ENCODE measurements at places on chromosomes 3 and 15. TPM values are rescaled to one million over a fixed set of nuclear protein-coding genes. Genes with fewer than 3 reads are reported as not detected.

DNA sequence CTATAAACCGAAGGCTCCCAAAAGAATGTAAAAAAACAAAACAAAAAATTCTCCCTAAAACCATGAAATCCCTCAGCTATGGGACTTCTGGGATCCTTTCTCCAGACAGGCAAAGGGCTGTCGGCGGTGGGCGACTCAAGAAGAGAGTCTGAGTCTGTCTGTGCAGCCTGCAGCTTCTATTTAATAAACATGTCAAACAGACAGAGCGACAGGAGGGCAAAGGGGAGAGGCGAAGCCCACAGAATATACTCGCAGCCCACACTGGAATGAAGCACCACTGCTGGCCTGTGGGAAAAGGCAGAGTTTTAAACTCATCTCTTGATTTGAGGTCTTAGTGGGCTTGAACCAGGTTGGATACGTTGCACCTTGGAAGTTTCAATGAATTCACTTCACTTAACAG lies 40.2 kb downstream of the ISL2 start:
- no peaks in the 10 kb centered on the region for H3K27me3 ChIP-seq
- H3K36me3 ChIP-seq, result peaks cover 48% of the 10 kb centered on the region
- H3K27ac ChIP-seq, result no peak overlapping the region
- no peak for DNase-seq
- H3K4me1 ChIP-seq, result no peaks in the 10 kb centered on the region

GRCh38 chr15:33766389-33766788 lies 201.9 kb upstream of the CHRM5 start:
- H3K36me3 ChIP-seq, result no peaks in the 10 kb centered on the region
- DNase-seq, result no peak
- H3K27me3 ChIP-seq, result peaks cover 4% of the 10 kb centered on the region
- no peak overlapping the region for H3K27ac ChIP-seq
- H3K4me3 ChIP-seq, result no peak overlapping the region
- no peaks in the 10 kb centered on the region for H3K4me1 ChIP-seq

GRCh38 chr3:78907367-78907766 lies 860.4 kb downstream of the ROBO1 start:
- no peak overlapping the region for H3K27ac ChIP-seq
- H3K27me3 ChIP-seq, result no peaks in the 10 kb centered on the region
- H3K4me1 ChIP-seq, result no peaks in the 10 kb centered on the region
- no peak overlapping the region for H3K4me3 ChIP-seq
- DNase-seq, result no peak

FAM81A gene
- total RNA-seq, result 6.2 TPM

SUCNR1 gene
- total RNA-seq, result not detected

IL5RA gene
- not detected for total RNA-seq

- H3K4me1 ChIP-seq, result peaks cover 81% of the 10 kb centered on the region
- H3K27ac ChIP-seq, result peak overlapping the region; percentile 87
- DNase-seq, result no peak
- no peaks in the 10 kb centered on the region for H3K36me3 ChIP-seq
- H3K4me3 ChIP-seq, result peak overlapping the region; percentile 62
Observed at GRCh38 chr3:194107107-194107506, 28.8 kb upstream of the HES1 start.

PSMD2 gene
- 206 TPM for total RNA-seq

DNA sequence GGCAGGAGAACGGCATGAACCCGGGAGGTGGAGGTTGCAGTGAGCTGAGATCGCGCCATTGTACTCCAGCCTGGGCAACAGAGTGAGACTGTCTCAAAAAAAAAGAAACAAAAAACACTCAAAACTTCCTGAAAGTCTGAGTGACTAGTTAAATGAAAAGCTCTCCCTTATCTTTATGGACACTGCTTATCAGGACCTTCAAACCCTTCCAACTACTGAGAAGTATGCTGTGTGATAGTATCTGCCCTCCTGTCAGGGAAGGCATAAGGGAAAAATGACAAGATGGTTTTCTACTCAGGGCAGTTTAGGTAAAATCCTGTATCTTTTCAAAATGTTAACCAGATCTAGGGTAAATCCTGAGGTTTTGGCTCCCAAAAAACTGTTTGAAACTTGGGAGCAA lies 21.8 kb downstream of the EMC7 start:
- no peak overlapping the region for H3K27ac ChIP-seq
- H3K4me3 ChIP-seq, result no peak overlapping the region
- H3K27me3 ChIP-seq, result no peaks in the 10 kb centered on the region

DNA sequence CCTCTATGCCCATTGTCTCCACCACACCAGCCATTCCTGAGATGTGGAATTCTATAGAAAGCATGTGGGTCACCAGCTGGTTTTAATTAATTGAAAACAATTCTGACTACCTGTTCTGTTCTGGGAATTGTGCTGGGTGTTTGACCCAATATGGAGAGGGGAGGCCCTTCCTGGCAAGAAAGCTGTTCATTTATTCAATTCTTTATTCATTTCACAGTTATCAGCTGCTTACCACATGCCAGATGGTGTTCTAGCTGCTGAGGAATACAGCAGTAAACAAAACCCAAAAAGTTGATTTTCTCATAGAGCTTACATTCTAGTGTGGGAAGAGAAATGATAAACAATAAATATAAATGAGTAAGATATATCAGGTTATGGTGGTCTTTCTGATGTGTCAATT lies 296.1 kb upstream of the RASGRP1 start:
- no peak for DNase-seq
- H3K27me3 ChIP-seq, result peaks cover 12% of the 10 kb centered on the region
- no peaks in the 10 kb centered on the region for H3K4me1 ChIP-seq
- H3K4me3 ChIP-seq, result no peak overlapping the region

- no peak for DNase-seq
- no peak overlapping the region for H3K4me3 ChIP-seq
Observed at GRCh38 chr15:33581032-33581431, 270.3 kb downstream of the RYR3 start.

CNOT10 gene
- 48.0 TPM for total RNA-seq

DNA sequence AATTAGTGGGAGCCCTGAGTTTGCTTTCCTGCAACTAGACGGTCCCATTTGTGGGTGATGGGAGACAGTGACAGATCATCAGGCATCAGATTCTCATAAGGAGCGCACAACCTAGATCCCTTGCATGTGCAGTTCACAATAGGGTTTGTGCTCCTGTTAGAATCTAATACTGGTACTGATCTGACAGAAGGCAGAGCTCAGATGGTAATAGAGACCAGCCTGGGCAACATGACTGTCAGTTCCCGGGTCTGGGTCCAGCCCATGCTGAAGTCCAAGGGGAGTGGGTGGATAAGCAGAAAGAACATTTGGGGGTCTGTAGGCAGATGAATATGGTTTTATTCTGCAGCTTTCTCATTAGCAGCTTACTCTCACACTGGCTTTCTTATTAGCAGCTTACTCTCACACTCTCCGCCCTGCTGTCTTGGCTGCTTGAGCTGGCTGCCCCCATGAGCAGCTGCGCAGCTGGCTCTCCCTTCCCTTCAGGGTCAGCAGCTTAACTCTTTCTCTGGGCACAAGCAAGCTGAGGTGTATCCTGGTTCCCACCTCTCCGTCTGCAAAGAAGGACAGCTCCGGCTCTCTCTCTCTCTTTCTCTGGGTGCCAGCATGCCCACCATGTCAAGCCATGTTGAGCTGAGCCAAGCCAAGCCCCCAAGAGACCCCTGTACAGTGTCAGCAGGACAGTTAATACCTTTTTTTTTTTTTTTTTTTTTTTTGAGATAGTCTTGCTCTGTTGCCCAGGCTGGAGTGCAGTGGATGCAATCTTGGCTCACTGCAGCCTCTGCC lies 46.5 kb downstream of the KLHDC8B start:
- no peak overlapping the region for H3K4me3 ChIP-seq
- H3K27me3 ChIP-seq, result peaks cover 15% of the 10 kb centered on the region
- no peaks in the 10 kb centered on the region for H3K4me1 ChIP-seq
- H3K36me3 ChIP-seq, result no peaks in the 10 kb centered on the region
- DNase-seq, result no peak

KLF15 gene
- total RNA-seq, result 0.39 TPM

GRCh38 chr3:128356822-128357221 lies 109.9 kb downstream of the DNAJB8 start:
- H3K27me3 ChIP-seq, result no peaks in the 10 kb centered on the region
- H3K27ac ChIP-seq, result no peak overlapping the region
- H3K36me3 ChIP-seq, result peaks cover 23% of the 10 kb centered on the region
- H3K4me3 ChIP-seq, result no peak overlapping the region
- H3K4me1 ChIP-seq, result no peaks in the 10 kb centered on the region

RASGRF1 gene
- 8.6 TPM for total RNA-seq

- no peak for DNase-seq
- no peak overlapping the region for H3K4me3 ChIP-seq
- H3K27me3 ChIP-seq, result peaks cover 1% of the 10 kb centered on the region
- H3K4me1 ChIP-seq, result no peaks in the 10 kb centered on the region
Observed at GRCh38 chr3:58519668-58520402, 17.2 kb downstream of the ACOX2 start.

DNA sequence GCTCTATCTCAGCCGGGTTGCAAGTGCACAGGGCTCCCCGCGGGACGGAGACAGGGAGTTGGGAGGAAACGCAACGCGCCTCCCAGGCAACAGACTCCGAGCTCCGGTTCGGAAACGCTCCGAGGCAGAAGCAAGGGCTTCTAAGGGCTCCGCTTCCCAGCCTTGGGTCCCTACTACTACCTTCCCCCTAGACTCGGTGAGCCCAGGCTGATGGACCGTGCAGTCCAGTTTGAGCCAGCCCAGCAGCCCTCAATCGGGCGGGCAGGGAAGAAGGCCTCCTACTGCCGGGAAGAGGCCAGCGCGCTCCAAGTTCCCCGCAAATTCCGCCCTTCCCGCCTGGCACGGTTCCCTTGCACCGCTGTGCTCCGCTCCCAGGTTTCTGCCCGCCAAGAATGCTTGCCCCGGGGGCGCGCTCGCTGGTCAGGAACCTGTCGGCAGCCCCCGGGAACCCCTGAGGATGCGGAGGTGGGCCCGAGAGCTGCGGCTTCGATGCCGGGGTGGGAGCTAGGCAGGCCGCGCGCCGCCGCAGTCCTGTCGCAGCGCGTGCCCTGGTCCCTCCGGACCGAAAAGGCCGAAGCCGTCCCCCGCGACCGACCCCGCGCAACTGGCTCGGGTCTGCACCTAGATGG lies 728 bp downstream of the TRANK1 start:
- peaks cover 2% of the 10 kb centered on the region for H3K36me3 ChIP-seq
- H3K4me1 ChIP-seq, result peaks cover 26% of the 10 kb centered on the region
- H3K27me3 ChIP-seq, result no peaks in the 10 kb centered on the region
- peak overlapping the region; percentile 87 for H3K4me3 ChIP-seq
- peak overlapping the region; percentile 68 for H3K27ac ChIP-seq
- DNase-seq, result no peak

PRSS50 gene
- total RNA-seq, result not detected

GRCh38 chr3:11944052-11944673 lies 60.0 kb upstream of the SYN2 start:
- no peaks in the 10 kb centered on the region for H3K36me3 ChIP-seq
- DNase-seq, result no peak
- H3K4me1 ChIP-seq, result no peaks in the 10 kb centered on the region
- no peak overlapping the region for H3K27ac ChIP-seq
- H3K27me3 ChIP-seq, result peaks cover 11% of the 10 kb centered on the region
- no peak overlapping the region for H3K4me3 ChIP-seq

DNA sequence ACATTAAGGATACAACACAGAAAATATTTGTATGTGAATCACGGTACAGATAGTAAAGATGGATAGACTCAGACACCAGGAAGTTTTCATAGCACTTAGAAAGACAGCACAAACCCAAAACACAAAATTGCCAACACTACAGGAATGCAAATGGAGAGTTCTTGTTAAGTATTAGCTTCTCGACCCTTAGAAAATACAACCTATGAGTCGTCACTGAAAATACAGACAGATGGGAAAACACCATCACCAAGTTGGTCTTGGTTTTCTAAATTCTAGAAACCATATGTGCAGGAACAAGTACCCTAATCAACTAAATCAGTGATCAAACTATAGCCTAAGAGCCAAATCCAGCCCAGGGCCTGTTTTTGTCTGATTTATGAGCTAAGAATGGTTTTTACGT lies 50.7 kb downstream of the PEAK1 start:
- H3K36me3 ChIP-seq, result peaks cover 7% of the 10 kb centered on the region
- H3K27ac ChIP-seq, result no peak overlapping the region
- no peaks in the 10 kb centered on the region for H3K27me3 ChIP-seq
- no peak overlapping the region for H3K4me3 ChIP-seq
- no peak for DNase-seq
- peaks cover 21% of the 10 kb centered on the region for H3K4me1 ChIP-seq

CALML4 gene
- total RNA-seq, result 5.0 TPM

GRCh38 chr3:126858401-126858800 lies 124.5 kb upstream of the PLXNA1 start:
- H3K4me1 ChIP-seq, result no peaks in the 10 kb centered on the region
- H3K4me3 ChIP-seq, result no peak overlapping the region
- no peaks in the 10 kb centered on the region for H3K27me3 ChIP-seq
- H3K36me3 ChIP-seq, result peaks cover 5% of the 10 kb centered on the region
- DNase-seq, result no peak

- DNase-seq, result no peak
- no peak overlapping the region for H3K27ac ChIP-seq
- peaks cover 11% of the 10 kb centered on the region for H3K4me1 ChIP-seq
Observed at GRCh38 chr3:9803494-9803893, 6.6 kb upstream of the TTLL3 start.

LINGO1 gene
- total RNA-seq, result not detected

DNA sequence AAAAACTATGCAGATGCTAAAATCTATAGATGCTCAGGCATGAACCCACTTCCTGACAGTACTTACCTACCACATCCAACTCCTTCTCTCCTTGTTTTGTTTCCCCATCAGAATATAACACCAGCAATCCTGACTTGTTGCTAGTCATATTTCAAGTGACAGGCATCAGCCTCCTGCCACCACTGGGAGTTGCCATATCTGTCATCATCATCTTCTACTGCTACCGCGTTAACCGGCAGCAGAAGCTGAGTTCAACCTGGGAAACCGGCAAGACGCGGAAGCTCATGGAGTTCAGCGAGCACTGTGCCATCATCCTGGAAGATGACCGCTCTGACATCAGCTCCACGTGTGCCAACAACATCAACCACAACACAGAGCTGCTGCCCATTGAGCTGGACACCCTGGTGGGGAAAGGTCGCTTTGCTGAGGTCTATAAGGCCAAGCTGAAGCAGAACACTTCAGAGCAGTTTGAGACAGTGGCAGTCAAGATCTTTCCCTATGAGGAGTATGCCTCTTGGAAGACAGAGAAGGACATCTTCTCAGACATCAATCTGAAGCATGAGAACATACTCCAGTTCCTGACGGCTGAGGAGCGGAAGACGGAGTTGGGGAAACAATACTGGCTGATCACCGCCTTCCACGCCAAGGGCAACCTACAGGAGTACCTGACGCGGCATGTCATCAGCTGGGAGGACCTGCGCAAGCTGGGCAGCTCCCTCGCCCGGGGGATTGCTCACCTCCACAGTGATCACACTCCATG lies 65.3 kb downstream of the TGFBR2 start:
- peaks cover 92% of the 10 kb centered on the region for H3K36me3 ChIP-seq
- peak overlapping the region; percentile 70 for H3K27ac ChIP-seq
- no peaks in the 10 kb centered on the region for H3K27me3 ChIP-seq
- DNase-seq, result no peak
- peaks cover 94% of the 10 kb centered on the region for H3K4me1 ChIP-seq

POLR2H gene
- 49.3 TPM for total RNA-seq

CFAP20DC gene
- total RNA-seq, result 1.6 TPM
